Naive thymus-derived CD8-positive, alpha-beta T cell (primary cell): ENCODE measurements at places on chromosomes 11 and 22. TPM values are rescaled to one million over a fixed set of nuclear protein-coding genes. Genes with fewer than 3 reads are reported as not detected.

Gene RPS6KB2
- total RNA-seq = 80.9 TPM

Gene SCGB1A1
- not detected for total RNA-seq

Gene CALCA
- total RNA-seq = not detected

Gene NXPE2
- not detected for total RNA-seq

Gene DDTL
- total RNA-seq = not detected

Gene OR5D16
- total RNA-seq = not detected

Gene UBQLN3
- 0.41 TPM for total RNA-seq

Gene F2
- not detected for total RNA-seq

Gene PAMR1
- not detected for total RNA-seq

Gene CASP12
- not detected for total RNA-seq

Gene DRG1
- 106 TPM for total RNA-seq

Gene SOX10
- not detected for total RNA-seq

Gene MAPK8IP2
- total RNA-seq = 0.22 TPM

Gene CRYBB1
- total RNA-seq = not detected

Gene AQP11
- total RNA-seq = 1.2 TPM

Gene KCNJ5
- total RNA-seq = not detected

Gene HMOX1
- 2.6 TPM for total RNA-seq
